ENCODE measurements at places on chromosomes 2 and 18. TPM values are rescaled to one million over a fixed set of nuclear protein-coding genes. Genes with fewer than 3 reads are reported as not detected.

- H3K27ac ChIP-seq: no peak overlapping the region
- peaks cover 12% of the 10 kb centered on the region for H3K27me3 ChIP-seq
- H3K4me3 ChIP-seq: no peak overlapping the region
- no peaks in the 10 kb centered on the region for H3K4me1 ChIP-seq
These were observed 10.5 kb downstream of the GLI2 start for GRCh38 chr2:120746144-120746543.

GRCh38 chr18:53909668-53910067 lies 314.8 kb downstream of the MBD2 start:
- no peak overlapping the region for H3K27ac ChIP-seq
- no peaks in the 10 kb centered on the region for H3K27me3 ChIP-seq
- H3K4me1 ChIP-seq: no peaks in the 10 kb centered on the region
- no peak for DNase-seq

The AFF3 gene
- polyA plus RNA-seq: 1.4 TPM

The FLACC1 gene
- polyA plus RNA-seq: 0.46 TPM

The SLC30A3 gene
- not detected for polyA plus RNA-seq

The KCNJ3 gene
- not detected for polyA plus RNA-seq

All from immature natural killer cell (primary cell).